NK-92 treated with Interleukin-12 subunit alpha and Interleukin-12 subunit beta, amount 100 ng/mL, for 24 hours (cell line): ENCODE measurements at places on chromosomes 2 and 18.

DNA sequence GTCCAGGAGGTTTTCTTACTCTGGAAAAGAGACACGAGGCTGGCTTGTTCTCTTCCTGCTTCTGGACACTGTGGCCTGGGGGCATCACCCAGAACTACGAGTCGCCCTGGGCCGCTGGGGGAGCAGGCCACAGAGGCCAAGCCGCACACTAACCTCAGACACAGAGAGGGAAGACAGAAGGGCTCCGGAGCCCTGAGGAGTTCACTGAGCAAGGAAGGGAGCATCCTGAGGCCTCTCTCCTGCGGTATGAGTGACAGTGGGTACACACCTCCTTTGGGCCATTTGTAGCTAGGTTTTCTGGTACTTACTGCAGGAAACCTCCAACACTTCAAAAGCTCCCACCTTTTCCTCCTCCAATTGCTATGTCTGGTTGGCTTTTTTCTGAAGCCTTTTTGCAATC lies 494.1 kb downstream of the DLGAP1 start:
- DNase-seq: no peak

DNA sequence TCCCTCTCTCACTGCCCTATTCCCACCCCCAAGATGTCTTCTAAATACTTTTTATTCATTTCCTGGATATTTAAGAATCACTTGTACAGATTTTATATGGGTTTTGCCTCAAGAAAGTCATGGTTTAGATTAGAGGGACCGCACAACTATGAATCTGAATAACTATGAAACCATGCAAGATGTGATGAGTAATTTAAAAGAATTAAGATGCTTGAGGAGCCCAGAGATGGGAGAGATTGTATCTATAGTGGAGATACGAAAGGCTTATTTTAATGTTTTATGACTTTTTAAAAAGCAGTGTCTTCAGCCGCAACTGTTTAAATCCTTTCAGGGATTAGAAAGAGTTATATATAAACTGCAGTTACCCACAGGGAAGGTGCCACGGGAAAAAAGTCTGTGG lies 324.1 kb downstream of the LPIN1 start:
- no peak for DNase-seq

GRCh38 chr2:237674731-237675276 lies 47.4 kb downstream of the LRRFIP1 start:
- DNase-seq: peak; percentile 75

GRCh38 chr18:69622961-69623360 lies 222.3 kb downstream of the DOK6 start:
- no peak for DNase-seq

GRCh38 chr18:35026407-35027061 lies 14.7 kb upstream of the MAPRE2 start:
- DNase-seq: no peak

- no peak for DNase-seq
Observed at GRCh38 chr2:182973441-182974352, 64.6 kb downstream of the NCKAP1 start.

GRCh38 chr2:2656115-2657011 lies 325.3 kb upstream of the MYT1L start:
- DNase-seq: no peak

GRCh38 chr18:62778976-62779869 lies 63.9 kb downstream of the PHLPP1 start:
- no peak for DNase-seq

- no peak for DNase-seq
Observed at GRCh38 chr2:106570316-106570715, 83.2 kb downstream of the CD8B2 start.

GRCh38 chr2:387980-388421 lies 100.1 kb upstream of the ALKAL2 start:
- no peak for DNase-seq

GRCh38 chr2:37456479-37456878 lies 112.0 kb downstream of the QPCT start:
- DNase-seq: no peak

- DNase-seq: no peak
Observed at GRCh38 chr2:75523313-75524275, 37.1 kb downstream of the EVA1A start.

DNA sequence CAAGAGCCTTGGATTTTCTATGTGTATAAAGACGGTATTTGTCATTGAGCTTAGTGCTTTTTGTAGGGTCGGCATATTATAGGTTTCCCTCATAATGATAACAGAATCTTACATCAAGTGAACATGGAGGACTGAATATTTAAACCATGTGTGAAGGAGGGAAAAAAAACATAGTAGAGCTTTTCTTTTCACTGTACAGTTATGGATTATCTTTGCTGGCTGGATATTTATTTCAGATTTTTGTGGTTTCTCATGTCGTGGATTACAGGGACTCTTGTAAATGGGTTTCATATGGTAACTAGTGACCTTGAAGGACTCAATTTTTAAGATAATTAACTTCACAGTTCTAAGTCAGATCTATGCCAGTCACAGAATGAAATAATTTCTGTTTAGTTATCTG lies 330.2 kb upstream of the NRP2 start:
- no peak for DNase-seq

DNA sequence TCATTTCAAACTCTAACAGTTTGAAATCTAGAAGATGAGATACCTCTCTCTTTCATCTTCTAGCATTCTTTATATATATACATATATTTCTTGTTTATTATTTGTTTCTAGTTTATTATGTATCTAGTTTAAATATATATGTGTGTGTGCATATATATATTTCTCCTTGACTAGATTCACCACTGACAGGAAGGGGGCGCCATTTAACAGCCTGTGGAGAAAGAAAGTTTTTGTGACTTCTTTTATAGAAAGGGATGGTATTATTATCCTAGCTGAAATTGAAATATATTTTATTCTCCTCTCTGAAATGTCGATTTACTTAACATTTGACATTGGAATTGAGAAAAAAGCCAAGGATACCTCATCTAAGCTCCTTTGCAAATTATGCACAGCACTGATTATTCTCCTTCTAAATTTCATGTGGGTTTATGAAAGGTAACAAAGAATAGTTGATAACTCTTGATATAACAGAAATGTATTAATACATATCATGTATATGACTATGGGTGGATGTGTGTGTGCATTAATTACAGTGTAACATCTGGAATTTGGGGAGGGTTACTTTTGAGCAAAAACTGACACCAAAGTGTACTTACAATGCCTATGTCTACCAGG lies 160.7 kb upstream of the NT5C1B start:
- DNase-seq: no peak

GRCh38 chr2:240573071-240573515 lies 4.8 kb downstream of the RNPEPL1 start:
- DNase-seq: no peak

DNA sequence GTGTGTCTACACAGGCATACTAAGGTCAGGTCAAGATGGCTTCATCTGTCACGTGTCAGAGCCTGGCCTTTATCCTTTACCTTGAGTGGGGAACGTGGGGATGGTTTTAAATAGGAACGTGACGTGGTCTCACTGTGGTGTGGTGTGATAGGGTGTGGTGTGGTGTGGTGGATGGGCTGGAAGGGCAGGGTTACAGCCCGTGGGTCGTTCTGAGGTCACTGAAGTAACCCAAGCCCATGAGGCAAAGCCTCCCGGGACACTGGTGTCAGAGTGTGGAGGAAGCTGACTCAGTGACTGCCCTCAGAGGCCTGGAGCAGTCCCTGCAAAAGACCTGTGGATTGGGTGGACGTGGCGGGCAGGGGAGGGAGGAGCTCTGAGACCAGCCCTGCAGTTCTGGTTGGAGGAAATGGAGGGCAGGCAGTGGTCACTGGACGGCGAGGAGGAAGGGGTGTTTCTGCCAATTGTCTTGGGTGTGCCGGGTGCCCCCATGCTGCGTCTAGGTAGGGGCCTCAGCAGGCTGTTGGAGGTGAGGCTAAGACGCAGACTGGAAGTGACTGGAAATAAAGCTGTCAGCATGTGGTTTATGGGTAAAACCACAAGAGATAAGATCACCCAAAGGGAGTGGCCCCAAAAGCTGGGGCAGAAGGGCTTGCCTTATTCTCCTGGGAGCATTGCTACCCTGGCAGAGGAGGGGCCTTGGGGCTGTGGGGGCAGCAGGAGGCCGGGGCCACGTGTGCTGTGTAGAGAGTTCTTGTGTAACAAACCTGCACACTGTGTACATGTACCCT lies 84.8 kb downstream of the SH3RF3 start:
- DNase-seq: peak; percentile 98

DNA sequence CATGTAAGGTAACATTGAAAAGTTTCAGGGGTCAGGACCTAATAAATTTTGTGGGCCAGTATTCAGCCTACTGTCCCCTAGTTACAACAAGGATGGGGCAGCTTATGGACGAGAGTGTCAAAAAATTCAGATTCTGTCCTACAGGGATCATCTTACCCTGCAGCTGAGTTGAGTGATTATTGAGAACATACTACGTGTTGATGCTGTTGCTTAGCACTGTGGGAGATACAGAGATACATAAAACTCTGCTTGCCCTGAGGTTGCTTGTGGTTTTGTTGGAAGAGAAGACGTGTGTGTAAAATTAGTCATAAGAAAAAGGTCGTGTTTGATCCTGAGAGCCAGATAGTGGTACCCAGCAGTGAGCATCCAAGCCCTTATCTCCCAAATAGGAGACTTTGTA lies 253.2 kb downstream of the NEDD4L start:
- DNase-seq: no peak

DNA sequence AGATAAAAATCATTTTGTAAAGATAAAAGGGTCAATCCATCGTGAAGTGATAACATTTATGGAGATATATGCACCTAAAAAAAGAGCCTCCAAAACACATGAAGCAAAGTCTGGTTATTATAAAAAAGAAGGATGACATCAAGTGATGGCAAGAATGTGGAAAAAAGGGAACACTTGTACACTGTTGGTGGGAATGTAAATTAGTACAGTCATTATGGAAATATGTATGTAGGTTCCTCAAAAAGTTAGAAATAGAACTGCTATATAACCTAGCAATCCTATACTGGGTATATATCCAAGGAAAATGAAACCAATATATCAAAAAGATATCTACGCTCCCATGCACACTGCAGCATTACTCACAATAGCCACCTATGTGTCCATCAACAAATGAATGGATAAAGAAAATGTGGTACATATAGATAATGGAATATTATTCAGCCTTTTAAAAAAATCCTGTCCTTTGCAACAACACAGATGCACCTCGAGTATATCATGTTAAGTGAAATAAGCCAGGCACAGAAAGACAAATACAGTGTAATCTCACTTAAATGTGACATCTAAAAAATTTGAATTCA lies 28.9 kb downstream of the ABCB11 start:
- no peak for DNase-seq

DNA sequence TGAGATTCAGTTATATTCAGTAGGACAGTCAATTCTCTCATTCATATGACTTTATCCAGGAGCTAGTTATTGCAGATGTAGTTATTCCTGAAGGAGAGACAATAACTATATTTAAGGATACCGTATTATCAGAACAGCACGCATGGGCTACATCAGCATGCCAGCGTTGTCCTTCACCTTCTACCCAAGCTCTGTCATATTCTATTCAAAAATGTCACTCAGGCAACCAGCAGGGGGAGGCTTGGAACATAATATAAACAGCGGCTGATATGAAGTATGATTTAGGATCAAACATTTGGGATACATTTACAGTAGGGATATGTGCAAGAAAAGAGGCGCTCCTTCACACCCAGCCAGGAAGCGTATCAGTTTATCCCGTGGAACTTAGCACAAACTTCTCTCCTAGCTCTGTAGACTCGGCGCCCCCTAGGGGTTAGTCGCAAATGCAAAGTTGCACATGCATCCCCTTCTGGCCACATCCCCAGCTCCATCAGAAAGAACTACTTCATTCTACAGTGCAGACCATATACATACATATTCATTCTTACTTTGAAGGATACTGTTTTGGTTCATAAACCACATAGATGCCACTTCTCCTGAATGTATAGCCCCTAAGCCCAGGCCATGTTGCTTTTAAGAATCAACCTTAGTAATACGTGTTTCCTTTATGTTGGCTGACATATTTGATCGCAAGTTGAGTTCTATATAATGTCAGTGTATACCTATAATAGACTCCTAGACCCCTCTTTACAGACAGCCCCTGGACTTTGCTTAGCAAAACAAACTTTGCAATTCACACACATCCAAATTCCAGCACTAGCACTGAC lies 759.4 kb downstream of the ADCYAP1 start:
- peak; percentile 3 for DNase-seq

GRCh38 chr2:42156721-42157120 lies 12.4 kb upstream of the EML4 start:
- no peak for DNase-seq

DNA sequence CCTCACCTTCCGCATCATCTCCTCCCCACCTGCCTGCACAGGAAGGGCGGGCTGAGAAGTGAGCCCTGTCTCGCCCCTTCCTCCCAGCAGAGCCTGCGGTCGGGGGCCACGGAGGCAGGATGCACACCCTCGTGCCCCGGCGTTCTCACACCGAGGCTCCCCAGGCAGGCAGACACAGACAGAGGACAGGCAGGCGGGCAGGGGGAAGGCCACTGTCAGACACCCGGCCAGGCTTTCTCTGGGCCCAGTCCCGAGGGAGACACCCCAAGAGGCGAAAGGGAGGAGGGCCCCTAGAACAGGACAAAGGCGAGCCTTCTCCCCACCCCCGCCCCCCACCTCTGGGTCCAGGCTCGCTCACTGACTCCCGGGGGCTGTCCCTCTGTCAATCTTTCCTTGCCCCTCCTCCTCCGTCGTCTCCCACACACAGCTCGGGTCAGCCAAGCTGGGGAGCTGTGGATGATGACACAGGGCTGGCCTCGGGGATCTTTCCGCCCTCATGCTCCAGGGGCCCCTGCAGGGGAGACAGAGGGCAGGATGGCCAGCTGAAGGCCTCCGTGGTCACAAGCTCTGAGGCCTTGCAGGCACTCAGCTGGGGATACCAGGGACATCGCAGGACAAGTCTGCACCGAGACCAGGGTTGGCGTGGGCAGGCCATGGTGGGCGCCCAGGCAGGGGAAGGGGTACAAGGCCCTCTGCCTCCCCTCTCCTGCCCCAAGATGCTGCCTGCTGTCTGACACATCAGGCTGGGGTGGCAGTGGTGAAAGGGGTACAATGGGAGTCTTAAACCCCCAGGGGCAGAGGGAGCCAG lies 24.9 kb downstream of the BIN1 start:
- DNase-seq: peak; percentile 70

DNA sequence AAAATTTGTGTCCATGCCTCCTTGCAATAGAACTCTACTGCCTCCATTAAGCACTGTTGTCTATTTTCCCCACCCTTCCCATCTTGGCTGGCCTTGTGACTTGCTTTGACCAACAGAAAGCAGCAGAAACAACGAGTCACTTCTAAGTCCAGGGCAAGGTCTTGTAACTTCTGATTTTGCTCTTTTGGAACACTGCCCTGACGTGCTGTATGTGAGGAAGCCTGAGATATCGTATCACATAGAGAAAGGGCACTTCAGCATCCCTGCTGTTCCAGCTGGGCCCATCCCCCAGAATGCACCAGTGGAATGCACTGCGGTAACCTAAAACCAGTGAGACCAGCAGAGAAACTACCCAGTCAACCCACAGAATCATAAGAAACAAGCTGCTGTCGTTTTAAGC lies 28.1 kb downstream of the NCKAP1 start:
- DNase-seq: no peak

GRCh38 chr18:42561521-42561920 lies 554.0 kb downstream of the RIT2 start:
- no peak for DNase-seq

- no peak for DNase-seq
Observed at GRCh38 chr2:142954493-142954892, 77.0 kb downstream of the KYNU start.
